ENCODE measurements at places on chromosomes 12 and 14.
A peak's percentile ranks its signal among the peaks of the same experiment; 100 is the strongest.

GRCh38 chr14:101061411-101062064, 158.0 kb upstream of the RTL1 start:
- DNase-seq: no peak

DNA sequence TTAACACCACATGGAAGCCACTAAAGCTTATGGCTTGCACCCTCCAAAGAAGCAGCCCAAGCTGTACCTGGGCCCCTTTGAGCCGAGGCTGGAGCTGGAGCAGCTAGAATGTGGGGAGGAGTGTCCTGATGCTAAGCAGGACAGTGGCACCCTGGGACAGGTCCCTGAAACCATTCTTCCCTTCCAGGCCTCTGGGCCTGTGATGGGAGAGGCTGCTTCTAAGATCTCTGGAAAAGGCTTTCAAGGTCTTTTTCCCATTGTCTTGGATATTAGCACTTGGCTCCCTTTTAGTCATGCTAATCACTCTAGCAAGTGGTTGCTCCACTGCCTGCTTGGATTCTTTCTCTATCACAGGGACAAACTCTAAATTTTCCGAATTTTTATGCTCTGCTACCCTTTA, 40.9 kb downstream of the OSBPL8 start:
- DNase-seq: no peak

DNA sequence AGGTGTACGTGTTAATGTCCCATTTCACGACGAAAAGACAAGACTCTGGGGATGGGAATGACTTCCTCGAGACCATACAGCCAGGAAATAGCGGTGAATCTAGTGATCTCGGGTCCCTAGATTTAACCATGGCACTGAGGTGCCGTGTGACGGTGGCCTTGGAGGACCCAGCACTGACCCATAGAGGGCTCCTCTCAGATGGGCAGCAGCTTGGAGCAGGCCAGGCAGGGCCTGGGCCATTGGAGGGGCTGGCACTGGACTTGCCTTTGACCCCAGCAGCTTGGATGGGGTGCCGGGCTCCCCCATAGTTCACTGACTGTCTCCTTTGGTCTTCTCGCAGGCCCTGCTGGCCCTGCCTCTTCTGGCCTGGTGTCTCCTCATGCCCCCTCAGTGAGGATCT, 5.4 kb downstream of the TCL1B start:
- no peak for DNase-seq

DNA sequence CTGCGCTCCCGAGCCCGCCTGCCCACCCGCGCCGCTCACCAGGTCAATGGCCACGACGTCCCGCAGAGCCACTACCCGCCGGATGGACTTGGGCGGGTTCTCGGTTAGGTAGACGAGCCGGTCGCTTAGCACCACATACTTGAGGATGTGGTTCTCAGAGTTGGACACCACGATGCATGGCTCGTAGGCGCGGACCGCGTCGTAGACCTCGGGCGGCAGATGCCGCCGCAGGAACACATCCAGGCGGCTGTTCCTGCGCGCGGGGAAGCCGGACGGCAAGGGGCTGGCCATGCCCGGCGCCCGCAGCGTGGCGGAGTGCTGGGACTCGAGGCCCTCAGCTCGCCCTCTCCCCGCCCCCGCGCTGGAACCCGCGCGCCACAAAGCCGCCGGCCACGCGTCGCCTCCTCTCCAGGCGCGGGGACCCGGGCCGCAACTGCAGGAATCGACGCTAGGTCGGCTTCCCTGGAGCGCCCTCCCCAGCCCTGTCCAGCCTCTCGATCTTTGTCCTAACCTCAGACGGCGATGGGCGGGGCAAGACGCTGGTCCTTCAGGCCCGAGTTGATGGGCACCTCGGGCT, at the start of gene C12orf56:
TSS of gene C12orf56 (minus strand) at position 484 of the 577 bp plus-strand sequence. CDS start at position 291, 193 bp downstream.
- DNase-seq: no peak

- DNase-seq: no peak
Measured at GRCh38 chr14:44099743-44100488, 407.2 kb downstream of the FSCB start.

- no peak for DNase-seq
Measured at GRCh38 chr14:99460793-99461192, 19.9 kb downstream of the SETD3 start.

DNA sequence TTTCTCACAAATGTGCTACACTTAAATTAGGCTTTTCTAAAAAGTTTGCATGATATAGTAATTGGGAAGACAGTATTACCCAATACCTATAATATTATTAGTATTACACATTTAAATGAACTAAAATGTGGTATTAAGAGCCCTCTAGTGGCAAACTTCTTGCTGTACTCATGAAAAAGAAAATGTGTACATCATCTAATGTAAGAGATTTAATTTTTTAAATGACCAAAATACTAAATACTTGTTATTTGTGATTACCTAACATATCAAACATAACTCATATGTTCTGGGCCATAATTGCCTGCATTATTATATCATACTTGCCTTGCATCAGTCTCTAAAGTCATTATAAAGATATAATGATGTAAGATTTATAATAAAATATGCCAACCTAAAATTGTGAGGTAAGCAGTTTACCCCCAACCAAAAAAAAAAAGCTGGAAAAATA, 64.2 kb downstream of the DNAI7 start:
- DNase-seq: no peak

- DNase-seq: no peak
Measured at GRCh38 chr12:128951448-128951847, 98.2 kb downstream of the GLT1D1 start.

- no peak for DNase-seq
Measured at GRCh38 chr12:84911271-84912197, 1.1 kb downstream of the SLC6A15 start.

- no peak for DNase-seq
Measured at GRCh38 chr12:63766498-63766897, 13.2 kb upstream of the RXYLT1 start.

DNA sequence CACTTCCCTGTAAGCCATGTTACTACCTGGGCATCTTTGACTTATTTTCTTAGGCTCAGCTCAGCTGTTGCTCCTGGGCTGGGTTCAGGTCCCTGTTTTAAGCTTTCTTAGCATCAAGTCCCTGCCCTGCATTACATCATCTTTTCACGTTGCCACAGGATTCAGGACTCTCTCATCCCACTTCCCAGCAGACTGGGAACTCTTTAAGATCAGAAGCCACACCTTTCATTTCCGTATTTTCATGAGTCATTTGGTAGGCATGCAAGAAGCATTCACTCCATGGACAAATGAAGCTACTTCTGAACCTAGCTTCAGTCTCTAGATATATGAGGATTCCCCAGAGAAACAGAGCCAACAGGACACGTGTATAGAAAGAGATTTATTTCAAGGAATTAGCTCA, 726.8 kb downstream of the VRK1 start:
- no peak for DNase-seq

GRCh38 chr12:51972849-51973273, 21.4 kb downstream of the ACVR1B start:
- peak; percentile 98 for DNase-seq

GRCh38 chr14:106879241-106879640, 1352.9 kb downstream of the TMEM121 start:
- DNase-seq: no peak

GRCh38 chr14:96368534-96368933, 5.2 kb downstream of the GSKIP start:
- no peak for DNase-seq
